ENCODE measurements at places on chromosomes 12 and 14.
A peak's percentile ranks its signal among the peaks of the same experiment; 100 is the strongest.

- DNase-seq: no peak
Measured at GRCh38 chr12:119206348-119207062, 27.8 kb downstream of the HSPB8 start.

DNA sequence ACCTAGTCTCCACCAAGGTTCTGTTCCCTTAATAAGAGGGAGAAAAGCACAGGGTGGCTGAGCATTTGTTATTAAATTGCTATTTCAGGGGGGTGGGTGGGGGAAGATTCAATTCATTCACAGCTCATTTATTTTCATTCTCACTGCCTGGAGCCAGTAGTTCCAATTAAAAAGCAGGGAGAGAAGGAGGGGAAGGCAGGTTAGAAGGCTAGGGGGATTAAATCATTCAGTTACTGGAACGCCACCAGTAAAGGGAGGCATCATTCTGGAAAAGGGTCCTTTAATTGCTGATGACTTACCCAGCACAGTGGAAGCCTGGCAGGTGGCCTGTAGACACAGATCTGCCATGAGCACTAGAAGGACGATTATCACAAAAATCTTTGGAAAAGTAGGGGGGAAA lies 47.4 kb downstream of the NIN start:
- no peak for DNase-seq

GRCh38 chr12:59929110-59929509 lies 333.3 kb downstream of the SLC16A7 start:
- peak; percentile 97 for DNase-seq

DNA sequence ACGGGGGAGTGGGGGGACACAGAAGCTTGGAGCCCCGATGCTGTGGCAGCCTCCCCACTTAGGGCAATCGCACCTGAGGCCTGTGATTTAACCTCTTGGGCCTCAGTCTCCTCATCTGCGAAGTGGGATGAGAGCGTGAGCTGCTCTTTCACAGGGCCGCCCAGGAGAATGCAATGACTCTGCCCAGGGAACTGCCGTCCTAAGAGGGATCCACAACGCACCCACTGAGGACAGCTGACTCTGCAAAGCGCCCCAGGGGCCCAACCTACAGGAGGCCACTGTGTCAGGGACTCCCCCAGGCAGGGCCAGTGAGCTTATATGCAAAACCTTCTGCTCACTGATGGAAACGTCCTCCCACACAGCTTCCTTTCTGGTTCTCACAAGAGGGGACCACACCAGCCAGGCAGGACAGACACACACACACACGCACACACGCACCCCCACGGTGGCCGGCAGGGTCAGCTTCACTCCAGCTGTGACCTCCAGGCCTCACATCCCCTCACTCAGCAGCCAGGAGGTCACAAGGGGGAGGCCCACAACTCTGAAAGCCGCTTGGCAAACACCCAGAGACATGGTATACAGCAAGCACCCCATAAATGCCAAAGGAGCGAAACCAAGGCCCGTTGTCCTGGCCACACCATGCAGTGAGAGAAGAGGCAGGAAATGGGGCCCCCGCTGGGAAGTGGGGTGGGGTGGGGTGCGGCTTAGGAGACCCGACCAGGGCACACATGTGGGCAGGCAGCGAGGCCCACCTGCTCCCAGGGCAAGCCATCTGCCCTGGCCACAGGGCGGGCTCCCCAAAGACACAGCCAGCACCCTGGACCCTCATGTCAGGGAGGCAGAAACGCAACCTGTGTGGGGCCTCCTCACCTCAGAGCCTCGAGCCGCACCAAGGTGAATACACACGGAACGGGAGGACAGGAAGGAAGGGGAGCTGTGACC lies 73.3 kb downstream of the NCOR2 start:
- no peak for DNase-seq

DNA sequence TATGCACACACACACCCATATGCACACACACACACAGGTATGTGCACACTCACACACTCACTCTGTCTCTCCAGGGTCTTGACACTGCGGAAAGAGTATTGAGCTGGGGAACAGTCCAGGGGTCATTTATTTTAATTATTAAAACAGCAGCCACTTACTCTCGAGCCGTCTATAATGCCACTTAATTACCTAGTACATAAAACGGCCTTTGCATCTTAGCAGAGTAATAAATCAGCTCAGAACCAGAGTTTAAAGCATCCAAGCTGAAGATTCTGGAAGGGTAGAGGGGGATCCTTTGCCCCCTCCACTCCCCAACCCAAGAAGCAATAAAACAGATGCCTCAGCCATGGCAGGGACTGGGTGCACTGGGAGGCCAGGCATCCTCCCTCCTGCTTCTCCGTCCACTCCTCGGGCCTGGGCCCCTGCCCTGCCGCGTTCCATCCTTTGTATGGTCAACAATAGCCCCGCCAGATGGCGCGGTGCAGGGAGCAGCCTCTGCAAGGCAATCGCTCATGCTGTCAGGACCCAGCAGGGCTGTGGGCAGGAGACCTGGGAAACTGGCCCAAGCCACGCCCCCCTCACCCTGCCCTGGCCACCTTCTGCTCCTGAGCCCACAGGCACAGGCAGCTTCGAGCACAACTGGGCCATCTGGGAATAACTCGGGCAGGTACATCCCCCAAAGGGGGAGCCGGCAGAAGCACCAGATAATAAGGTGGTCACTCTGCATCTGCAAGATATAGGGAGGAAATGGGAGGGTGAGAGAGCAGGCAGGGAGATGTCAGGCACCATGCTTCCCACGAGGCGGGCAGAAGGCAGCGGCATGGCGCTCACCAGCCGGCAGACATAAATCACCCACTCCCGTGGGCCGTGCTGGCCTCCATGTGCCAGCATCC lies 40.9 kb downstream of the CCDC85C start:
- no peak for DNase-seq

- DNase-seq: peak; percentile 50
Measured at GRCh38 chr12:124730455-124730932, 133.2 kb downstream of the SCARB1 start.

DNA sequence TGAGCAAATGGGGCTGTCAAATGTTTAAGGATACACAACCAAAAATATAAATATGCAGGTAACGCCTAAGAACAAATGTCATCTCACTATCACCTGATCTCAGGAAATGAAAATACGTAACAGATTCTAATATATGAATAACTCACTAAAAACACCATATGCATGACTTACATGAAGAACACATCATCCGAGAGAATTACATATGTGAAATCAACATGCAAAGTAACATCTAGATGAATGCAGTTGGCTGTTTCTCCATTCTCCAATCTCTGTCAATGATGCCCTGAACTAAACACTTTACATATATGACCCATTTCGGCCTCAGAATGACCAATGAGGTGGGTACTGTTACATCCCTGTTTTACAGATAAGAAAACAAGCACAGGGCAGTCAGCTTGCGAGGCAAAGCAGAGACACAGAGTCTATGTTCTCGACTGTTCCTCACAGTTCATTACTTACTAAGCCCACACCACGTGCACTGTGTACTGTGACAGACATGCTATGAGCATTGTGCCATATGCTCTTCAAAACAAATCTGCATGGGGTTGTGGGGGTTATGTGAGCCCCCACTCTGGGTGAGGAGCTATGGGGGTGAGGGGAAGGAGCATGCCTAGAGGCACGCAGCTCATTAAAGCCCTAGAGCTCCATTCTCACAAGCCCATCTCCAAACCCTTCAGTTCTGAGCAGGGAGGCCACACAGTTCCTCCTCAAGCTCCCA lies 42.6 kb downstream of the ZFYVE21 start:
- no peak for DNase-seq

GRCh38 chr12:22059976-22060647 lies 14.1 kb downstream of the CMAS start:
- DNase-seq: no peak

DNA sequence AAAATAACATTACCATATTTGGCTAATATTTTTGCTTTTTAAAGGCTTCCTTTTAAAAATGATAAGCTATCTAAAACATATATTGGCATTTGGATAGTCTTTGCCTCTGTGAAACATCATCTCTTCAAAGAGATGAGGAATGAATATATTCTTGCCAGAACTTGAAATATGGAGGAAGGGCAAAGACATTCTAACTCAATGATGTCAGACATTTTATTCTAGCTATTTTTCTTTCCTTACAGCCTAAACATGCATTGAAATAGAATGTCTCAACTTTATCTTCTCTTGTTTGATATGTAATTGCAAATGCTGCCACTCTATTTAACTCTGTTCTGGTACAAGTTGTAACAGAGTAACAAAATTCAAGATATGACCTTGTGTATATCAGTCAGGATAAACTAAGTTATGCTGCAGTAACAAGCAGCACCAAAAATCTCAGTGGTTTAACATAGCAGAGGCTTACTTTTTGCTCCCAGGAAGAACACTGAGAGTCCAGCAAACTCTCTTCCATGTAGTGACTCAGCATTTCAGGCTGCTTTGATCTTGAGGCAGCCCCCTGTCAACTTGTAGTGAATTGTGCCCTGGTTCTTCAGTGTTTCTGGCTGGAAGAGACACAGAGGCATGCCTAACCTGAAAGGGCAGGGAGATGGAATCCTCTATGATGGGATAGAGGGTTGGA lies 11.0 kb downstream of the IRAK3 start:
- peak; percentile 21 for DNase-seq

- peak; percentile 66 for DNase-seq
Measured at GRCh38 chr14:35470755-35471154, 63.2 kb upstream of the INSM2 start.

DNA sequence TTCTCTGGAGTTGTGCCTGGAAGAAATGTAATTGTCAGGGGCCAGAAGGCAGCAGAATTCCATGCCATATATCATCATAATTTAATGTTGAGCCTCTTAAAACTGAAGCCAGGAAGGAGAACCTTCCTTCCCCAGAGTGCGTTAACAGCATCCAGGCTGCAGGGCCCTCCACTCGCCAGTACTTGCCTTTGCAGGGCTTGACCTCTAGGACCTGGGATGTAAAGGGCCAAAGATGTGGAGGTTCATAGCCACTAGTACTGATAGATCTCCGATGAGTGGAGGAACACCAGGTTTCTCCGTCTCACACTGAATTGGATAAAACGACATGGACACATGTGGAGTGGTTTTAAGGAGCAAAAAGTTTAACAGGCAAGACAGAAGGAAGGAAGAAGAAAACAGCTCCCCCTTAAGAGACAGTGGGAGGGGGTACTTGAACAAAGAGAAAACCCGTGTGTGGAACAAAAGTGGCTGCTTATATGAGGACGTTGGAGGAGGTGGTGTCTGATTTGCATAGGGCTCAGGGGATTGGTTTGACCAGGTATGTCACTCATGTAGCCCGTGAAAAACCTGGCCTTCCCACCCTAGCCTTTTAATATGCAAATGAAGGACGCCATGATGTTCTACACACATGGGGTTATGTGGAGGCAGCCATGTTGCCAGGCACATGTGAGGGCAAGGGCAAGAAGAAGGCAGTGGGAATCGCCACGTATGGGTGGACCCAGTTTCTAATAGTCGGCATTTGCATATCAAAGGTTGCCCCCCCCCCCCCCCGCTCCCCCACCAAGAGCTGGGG lies 38.8 kb upstream of the WSCD2 start:
- no peak for DNase-seq

GRCh38 chr12:24901576-24902461 lies 47.1 kb downstream of the BCAT1 start:
- DNase-seq: peak; percentile 41

DNA sequence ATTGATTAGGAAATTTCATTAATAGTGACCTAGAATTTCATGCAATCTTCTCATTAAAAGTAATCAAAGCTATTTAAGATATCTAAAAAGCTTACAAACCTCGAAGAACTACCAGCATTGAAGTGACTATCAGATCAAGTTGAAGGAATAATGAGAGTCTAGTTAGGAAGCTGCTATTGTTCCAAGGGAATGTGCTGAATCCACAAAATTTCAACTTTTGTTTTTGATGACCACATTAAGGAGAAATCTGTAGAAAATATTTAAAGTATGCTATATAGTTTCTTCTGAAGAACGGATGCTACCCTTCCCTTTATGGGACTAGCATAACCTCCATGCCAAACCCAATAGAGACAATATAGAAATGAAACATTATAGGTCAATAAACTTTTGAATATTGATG lies 2.5 kb upstream of the CTSG start:
- no peak for DNase-seq

DNA sequence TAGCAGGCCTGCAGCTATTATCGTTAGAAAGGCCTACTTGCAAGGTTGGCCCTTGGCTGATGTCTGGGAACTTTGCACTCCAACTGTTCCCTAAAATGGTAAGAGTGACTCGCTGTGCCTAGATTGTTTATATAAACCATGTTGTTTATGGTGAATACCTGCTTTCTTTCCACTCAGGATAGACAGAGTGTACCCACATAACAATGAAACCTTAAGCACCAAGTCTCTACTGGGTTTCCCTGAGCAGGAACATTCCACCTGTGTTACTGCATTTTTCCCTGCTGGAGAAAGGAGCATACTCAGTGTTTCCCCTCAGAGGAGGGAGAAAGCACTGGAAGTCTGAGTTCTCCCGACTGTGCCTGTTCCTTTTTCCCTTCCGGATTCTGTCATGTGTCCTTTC lies 32.8 kb downstream of the ERP29 start:
- no peak for DNase-seq

- no peak for DNase-seq
Measured at GRCh38 chr12:193261-193660, 20.7 kb downstream of the SLC6A12 start.

- no peak for DNase-seq
Measured at GRCh38 chr12:44694017-44694416, 182.1 kb downstream of the NELL2 start.

DNA sequence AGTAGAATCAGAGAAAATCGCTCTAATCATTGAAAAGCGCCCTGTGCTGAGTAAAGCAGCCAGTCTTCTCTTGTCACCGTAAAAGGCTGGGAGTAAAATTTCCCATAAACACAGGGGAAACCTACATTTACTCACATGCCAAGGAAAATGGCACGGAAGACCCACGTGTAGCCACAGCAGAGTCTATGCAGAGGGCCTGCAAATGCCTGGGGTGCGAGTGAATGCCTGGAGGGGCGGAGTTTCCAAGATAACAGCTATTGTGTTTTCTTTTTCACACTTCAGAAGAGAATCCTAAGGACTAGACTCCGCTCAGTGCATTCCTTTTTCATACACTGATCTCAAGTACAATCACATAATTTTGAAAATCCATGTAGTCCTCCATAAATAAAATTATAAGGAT lies 159.9 kb upstream of the FOXN3 start:
- DNase-seq: no peak

- DNase-seq: no peak
Measured at GRCh38 chr12:6753772-6754356, 923 bp upstream of the MLF2 start.
